ENCODE measurements at places on chromosomes 11 and 22. TPM values are rescaled to one million over a fixed set of nuclear protein-coding genes. Genes with fewer than 3 reads are reported as not detected.

The NOX4 gene
- total RNA-seq, result 15.9 TPM

The APOL5 gene
- not detected for total RNA-seq

The PYGM gene
- total RNA-seq, result 0.35 TPM

The ANO5 gene
- total RNA-seq, result 4.7 TPM

DNA sequence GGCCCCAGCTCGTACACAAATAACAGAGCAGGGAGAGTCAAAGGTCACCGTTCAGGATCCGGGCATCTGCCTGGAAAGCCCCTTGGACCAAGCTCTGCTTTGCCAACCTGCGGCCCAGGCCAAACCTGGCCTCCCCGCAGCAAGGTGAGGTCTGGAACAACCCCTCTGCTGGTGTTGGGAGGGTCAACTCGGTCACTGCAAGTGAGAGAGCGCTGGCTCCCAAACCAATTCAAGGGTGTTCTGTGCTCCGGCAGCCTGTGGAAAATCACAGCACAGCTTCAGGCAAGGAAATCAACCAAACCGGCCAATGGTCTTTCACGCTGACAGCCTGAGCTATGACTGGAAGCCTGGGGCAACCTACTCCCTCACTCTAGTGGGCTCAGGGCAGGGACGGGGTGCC lies 63.4 kb downstream of the MYH9 start:
- DNase-seq, result no peak

DNA sequence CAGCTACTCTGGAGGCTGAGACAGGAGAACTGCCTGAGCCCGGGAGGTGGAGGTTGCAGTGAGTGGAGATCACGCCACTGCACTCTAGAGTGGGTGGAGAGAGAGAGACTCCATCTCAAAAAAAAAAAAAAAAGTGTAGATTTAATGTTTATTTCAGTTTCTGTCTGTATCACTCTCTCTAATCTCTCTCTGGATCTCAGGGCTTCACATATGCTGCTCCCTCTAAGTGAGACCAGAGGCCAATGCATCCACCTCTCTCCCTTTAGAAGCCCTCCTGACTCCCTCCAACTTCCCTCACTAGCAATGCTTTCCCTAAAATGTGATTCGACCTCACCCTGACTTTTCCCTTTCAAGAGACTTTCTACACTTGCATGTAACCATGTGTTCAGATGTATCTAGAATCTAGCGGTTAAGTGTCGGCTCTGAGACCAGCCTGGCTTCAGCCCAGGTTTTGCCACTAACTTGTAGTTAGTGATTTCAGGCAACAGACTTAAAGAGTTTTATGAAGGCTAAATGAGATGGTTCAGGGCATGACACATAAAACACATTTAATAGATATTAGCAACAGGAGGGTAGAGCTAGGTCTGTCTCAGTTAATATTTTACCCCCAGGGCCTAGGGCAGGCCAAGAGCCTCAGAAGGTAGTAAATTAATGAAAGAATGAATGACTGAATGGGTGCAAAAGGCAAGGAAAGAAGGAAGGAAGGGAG lies 364.3 kb downstream of the LARGE1 start:
- no peak for DNase-seq
